Activated CD4-positive, CD25-positive, alpha-beta regulatory T cell (primary cell): ENCODE measurements at places on chromosomes 13 and 19.

- no peak for DNase-seq
Observed at GRCh38 chr19:15316498-15316897, 15.8 kb downstream of the BRD4 start.

DNA sequence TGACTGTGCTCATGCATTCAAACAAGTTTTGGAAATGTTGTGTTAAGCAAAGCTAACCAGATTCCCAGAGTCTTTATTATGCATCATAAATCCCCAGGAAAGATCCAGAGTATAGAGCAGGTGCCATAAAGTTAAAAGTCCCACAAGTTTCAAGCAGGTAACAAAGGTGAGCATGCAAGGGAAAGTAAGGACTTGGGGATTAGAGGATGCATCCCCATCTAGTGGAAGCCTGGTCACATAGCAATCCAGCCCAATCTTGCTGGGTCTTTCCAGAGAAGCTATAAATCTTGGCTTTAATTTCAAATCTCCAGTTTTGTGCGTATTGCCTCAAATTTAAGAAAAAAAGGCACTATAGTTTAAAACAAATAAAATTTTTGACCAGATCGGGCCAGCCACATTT is 72.7 kb downstream of the ZNF254 start:
- no peak for DNase-seq

- DNase-seq: no peak
Observed at GRCh38 chr19:814152-815078, 7.3 kb downstream of the PLPPR3 start.

GRCh38 chr19:42313840-42314755 is 989 bp downstream of the TMEM145 start:
- no peak for DNase-seq

DNA sequence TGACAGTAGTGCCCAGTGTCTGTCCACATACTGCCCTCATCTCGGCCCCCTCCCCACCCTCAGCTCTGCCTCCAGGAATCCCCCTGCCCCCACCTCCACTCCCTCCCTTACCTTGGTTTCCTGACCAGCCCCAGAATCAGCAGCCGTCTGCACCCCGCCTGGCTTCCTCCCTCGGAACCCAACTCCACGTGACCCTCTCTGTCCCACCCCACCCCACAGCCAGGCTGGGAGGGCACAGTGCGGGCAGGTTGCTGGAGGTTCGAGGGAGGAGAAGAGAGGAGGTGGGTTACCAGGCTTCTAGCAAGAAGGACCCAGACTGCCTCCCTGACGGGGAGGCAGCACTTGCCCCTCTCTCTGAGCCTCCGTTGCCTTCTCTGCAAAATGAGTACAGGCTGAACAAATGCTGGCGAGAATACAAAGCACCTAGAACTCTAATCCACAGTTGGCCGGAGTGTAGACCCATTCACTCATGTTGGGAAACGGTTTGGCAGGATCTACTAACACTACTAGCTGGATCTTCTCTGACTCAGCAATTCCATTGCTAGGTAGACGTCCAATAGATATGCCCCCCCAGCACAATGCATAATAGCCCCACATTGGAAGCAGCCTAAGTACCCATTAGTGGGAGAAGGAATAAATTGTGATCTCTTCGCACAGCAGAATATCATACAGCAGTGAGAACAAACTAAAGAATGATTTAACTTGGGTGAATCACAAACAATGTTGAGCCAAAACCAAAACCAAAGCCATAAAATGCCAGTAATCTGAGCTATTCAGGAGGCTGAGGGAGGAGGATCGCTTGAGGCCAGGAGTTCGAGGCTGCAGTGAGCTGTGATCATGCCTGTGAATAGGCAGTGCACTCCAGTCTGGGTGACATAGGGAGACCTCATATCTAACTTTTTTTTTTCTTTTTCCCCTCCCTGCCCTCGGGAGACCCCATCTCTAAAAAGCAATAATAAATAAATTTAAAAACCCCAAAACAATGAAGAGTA is at the start of gene RASAL3:
RASAL3 (minus strand) TSS at position 151 of the 992 bp plus-strand sequence. CDS start 186 bp downstream, outside the sequence.
- DNase-seq: peak; percentile 26

- no peak for DNase-seq
Observed at GRCh38 chr13:49226613-49227012, 6.5 kb downstream of the MLNR start.

DNA sequence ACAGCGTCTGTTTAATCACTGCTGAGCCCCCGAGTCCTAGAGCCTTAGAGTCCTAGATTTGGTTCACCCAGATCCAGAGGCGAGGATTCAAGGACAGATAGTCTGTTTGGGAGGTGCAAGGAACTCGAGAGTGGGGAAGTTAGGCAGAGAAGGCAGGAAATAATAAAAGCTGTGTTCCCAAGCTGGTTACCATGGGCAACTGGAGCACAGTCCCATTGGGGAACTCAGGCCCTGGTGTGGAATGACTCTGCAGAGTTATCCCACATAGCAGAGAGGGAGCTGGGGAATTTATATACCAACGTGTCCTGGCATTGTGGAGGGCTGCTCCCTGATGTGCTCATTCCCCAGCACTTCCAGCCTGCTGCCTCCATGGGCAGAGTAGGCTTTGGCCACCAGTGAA is 9.7 kb downstream of the IGSF23 start:
- DNase-seq: no peak

GRCh38 chr13:87666831-87667230 is 4.3 kb upstream of the SLITRK5 start:
- no peak for DNase-seq

- no peak for DNase-seq
Observed at GRCh38 chr13:45276913-45277312, 64.1 kb downstream of the TPT1 start.

GRCh38 chr19:28836421-28836820 is 376.5 kb downstream of the UQCRFS1 start:
- no peak for DNase-seq

GRCh38 chr13:22316494-22317025 is 645.7 kb downstream of the FGF9 start:
- no peak for DNase-seq

DNA sequence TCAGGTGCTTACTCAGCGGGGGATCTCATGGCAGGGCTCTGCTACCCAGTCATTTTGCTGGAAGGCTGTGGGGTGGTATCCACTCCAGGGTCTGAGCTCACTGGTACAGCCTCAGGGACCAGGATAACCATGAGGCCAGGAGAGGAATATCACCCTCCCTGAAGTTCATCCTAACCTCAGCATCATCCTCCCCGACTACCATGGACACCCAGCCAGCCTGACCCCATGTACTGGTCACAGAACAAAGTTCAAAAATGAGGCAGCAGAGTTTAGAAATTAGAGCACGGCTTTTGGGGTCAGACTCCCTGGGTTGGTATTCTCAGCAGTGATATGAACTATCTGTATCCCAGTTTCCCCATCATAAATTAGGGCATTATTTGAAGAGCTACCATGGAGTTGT is 35.5 kb upstream of the RXFP2 start:
- DNase-seq: no peak

- no peak for DNase-seq
Observed at GRCh38 chr19:8609279-8610040, 1.1 kb downstream of the ADAMTS10 start.

GRCh38 chr19:7013678-7014077 is 7.6 kb downstream of the MBD3L2B start:
- no peak for DNase-seq

- no peak for DNase-seq
Observed at GRCh38 chr19:58455306-58455705, 3.9 kb downstream of the ZNF324B start.

DNA sequence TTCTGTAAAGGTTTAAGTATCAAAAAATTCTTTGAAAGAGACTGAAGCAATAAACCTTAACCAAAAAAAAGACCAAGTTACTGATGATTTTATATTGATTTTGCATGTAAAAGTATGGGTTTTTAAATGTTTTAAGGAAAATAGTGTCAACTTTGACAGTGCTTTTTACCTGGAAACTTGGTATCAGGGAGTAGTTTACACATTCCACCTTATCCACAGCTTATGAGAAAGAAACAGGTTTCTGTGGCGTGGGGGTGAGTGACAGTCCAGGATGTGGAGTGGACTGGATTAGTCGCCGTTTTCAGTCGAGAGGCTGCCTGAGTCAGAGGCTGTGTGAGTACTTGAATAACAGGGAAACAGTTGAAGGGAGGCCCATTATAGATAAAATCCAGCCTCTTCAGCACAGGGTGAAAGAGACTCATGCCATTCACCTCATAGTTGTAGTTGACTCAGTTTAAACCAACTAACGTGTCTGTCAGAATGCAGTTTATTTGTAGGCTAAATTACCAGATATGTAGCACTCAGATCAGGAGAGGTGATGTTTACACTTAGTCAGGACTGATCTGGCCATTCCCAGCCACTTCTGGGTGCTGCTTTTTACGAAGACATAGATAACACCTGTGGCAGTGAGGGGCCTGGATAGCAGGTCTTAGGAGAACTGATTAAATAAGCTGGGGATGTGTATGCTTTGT is 595 bp upstream of the GPR183 start:
- DNase-seq: peak; percentile 11

DNA sequence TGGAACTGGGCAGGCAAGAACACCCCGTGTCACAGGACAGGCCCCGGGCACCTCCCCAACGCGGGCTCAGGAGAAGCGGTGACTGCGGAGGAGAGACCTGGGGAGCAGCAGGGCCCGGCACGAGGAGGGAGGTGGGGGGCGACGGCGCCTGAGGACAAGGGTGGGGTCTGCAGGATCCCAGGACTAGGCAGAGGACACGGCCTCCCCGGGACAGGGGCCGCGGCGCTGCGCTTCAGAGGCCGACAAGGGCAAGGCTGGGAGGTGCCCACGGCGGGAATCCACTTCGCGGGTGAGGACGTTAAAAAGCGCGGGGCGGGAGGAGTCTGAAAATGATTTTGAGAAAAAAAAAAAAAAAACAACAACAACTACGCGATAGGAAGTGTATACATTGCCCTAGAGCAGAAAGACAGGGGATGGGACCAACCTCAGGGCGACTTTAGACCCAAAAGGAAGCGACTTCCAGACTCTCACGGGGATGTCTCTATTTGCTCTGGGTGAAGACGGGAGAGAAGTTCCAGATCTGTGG is 44.9 kb downstream of the ZNF611 start:
- peak; percentile 16 for DNase-seq

GRCh38 chr19:43957891-43958290 is 6.9 kb downstream of the ZNF221 start:
- no peak for DNase-seq

DNA sequence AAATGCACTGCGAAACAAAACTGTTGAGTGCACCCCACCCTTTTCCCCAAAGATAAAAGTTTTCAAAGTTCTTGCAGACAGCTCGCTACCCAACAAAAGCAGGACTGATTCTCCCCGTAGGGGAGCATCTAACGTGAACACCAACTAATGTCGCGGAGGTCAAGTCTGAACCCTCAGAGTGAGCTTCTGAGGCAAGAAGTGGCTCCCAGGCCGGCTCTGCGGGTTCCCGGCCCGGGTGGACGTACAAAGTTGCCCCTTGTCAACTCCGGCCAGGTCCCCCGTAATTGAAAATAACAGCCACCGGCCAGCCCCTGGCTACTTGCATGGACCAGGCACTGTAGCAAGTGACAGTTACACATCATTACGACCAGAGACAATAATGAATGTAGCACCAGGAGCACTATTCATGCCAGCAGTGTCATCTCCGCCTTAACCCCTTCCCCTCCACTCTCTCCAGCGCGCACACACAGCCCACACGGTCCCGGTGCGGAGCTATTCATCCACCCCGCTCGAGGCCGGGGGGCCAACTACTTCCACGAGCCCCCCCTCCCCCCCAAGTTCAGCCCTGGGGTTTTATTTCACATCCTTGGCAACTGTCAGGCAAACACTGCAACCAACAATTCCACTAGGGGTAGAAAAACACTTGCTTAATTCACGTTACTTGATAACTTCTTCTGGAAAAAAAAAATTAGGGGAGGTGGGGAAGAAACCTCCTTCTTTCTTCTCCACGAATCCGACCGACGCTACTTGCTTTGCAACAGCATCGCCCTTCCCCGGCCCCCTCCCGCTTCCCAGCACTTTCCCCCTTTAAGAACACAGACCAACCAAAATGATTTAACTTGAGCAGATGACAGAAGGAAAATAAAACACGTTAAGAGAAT is 1.2 kb downstream of the KLF12 start:
- no peak for DNase-seq

DNA sequence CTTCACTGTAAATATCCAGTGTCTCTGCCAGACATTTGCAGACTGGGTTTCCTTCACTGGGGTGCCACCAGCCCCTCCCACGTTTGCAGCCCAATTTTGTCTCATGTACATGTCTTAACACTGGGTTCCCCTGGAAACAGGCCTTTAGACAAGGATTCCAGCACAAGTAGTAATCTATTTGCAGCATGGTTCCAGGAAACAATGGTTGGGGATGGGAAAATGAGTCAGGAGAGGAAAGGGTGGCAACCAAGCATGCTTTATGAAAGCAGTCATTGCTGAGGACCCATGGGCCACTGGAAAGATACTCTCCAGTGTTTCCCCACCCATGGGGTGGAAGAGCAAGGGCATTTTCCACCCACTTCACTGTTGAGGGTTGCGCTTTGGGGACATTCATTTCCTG is 53.6 kb upstream of the FARP1 start:
- DNase-seq: no peak

DNA sequence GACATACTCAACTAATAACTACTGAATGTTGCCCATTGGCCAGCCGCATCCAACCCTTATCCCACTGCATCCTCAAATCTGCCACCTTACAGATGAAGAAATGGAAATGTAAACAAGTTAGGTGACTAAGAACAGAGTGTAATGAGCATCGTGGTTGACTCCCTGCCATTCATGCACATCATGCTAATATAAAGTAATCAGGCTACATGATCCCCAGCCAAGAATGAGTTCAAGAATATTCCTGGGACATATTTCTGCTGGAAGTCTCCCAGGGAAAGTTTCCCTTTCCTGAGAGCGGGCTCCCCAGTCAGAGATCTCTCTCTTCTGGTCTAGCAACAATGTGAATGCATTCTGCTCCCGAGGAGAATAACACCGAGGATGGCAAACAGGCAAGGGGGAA is 55.9 kb upstream of the SERP2 start:
- no peak for DNase-seq

DNA sequence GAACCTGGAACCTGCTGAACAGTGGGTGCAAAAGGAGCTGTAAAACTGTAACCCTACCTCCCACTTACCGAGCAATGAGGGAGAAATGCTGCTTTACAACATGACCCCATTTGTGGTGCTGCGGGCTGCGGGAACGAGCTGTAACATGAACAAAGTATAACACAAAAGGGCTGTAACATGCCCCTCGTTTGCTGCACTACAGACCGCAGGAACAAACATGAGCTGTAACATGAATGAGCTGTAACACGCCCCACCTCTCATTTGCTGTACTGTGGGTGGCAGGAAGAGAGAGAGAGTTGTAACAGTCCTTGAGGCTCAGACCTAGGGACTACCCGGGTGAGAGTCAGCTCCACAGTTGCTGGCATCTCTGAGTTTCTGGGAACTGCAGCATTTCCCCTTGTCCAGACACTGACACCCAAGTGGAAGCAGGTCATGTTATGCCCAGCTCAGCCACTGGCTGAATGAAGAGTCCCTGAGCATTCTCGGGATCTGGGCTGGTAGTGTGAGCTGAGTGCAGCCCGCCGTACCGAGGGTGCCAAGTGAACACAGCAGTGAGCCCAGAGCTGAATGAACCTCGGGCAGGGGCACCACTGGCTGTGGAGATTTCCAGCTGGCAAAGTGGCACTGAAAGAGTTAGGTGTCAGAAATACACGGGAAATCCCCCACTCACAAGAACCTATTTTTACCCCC is 1385.3 kb upstream of the SPRY2 start:
- no peak for DNase-seq
